Activated T-helper 1 cell treated with Interleukin-2 at 50 U/mL for 16 hours (primary cell): ENCODE measurements at places on chromosomes 3 and 15.

- no peak for DNase-seq
Observed at GRCh38 chr3:45568848-45569762, 25.4 kb upstream of the LIMD1 start.

- no peak for DNase-seq
Observed at GRCh38 chr3:52364322-52365035, 48.4 kb downstream of the DNAH1 start.

DNA sequence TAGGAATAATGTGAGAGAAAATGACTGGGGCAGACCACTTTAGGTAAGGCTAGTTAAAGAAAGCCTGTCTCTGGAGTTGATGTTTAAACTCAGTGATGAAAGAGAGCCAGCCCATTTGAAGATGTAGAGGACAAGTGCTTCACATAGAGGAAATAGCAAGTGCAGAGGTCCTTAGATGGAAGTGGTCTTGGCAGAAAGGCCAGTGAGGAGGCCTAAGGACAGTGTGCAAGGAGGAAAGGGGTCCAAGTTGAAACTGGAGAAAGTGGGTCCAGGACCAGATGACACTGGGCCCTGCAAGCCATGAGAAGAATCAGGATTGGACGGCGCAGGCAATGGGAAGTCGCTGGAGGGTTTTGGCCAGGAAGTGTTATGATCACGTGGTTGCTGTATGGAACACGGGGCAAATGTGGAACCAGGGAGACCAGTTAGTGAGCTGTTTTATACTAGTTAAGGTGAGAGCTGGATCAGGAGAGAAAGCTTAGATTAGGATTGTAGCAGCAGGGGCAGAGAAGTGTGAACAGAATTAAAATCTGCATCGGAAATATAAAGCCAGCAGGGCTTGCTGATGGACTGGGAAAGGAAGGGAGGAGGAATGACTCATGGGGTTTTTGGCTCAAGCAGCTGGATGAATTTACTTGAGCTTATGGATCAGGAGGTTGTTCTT lies 48.0 kb upstream of the SCAANT1 start:
- DNase-seq = no peak

- DNase-seq = no peak
Observed at GRCh38 chr3:161443921-161444693, 52.5 kb upstream of the OTOL1 start.

- DNase-seq = no peak
Observed at GRCh38 chr15:59746777-59747176, 57.7 kb upstream of the BNIP2 start.

GRCh38 chr3:52126500-52126899 lies 27.7 kb downstream of the POC1A start:
- DNase-seq = no peak

GRCh38 chr3:169179722-169180121 lies 483.8 kb downstream of the MECOM start:
- DNase-seq = no peak

DNA sequence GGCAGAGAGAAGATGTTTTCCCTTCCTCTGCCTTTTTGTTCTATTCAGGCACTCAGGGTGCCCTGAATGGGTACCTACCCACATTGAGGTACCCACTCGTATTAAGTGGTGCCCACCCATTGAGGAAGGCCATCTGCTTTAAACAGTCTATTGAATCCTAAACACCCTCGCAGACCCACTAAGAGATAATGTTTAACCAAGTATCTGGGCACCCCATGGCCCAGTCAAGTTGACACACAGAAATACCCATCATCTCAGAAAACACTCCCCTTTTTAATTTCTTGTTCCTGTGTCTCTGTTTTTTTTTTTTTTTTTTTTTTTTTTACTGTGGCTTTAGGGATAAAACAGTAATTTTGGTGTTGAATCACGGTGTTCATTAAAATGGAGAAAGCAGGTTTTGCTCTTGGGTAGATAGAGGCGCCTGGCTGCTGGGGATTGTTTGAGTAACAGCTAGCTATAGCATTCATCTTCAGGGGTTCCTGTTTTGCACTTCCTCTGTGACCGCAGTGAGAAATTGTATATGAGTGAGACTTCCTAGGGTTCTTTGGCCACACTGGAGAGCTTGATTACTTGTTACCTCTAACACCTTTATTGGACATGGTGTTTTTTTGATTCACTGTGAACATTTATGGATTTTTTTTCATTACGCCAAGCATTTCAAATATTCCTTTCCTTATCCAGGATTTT lies 259.1 kb downstream of the PTPRG start:
- no peak for DNase-seq

DNA sequence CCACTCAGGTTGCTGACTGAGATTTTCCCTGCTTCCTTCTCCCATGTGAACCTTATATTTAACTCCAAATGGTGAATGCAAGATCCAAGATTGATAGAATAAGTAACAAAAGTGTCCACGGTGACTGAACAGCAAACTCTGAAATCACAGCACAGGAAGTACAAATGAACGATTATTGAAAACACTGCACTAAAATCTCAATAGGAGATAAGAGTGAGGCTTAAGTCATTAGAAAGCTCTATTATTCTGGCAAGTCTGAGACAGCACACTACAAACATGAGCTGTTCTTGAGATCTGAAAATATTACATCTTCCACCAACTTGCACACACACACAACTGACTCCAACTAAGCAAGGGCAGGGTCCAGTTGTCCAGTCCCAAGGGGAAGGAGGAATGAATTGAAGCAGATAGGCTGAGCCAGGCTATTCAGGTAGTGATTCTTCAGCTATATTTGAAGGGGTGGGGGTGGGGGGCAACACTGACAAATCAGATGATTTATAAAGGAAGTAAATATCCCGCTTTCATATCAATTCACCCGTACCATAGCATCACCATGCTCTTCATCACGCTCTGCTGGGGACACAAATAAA lies 2.9 kb downstream of the ZNF385D start:
- DNase-seq = no peak

- no peak for DNase-seq
Observed at GRCh38 chr3:58833491-58833890, 166.9 kb upstream of the FAM3D start.

GRCh38 chr15:66964111-66964738 lies 101.2 kb upstream of the SMAD3 start:
- DNase-seq = no peak

DNA sequence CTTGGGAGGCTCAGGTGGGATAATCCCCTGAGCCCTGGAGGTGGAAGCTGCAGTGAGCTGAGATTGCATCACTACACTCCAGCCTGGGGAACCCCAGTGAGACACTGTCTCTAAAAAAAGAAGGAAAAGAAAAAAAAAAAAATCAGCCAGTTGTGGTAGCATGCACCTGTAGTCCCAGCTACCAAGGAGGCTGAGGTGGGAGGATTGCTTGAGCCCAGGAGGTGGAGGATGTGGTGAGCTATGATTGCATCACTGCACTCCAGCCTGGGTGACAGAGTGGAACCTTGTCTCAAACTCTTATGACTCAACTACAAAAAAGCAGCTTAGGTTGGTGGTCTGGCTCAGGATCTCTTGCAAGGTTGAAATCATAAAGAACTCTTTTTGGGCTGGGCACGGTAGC lies 19.3 kb upstream of the GPX1 start:
- DNase-seq = peak; percentile 6

DNA sequence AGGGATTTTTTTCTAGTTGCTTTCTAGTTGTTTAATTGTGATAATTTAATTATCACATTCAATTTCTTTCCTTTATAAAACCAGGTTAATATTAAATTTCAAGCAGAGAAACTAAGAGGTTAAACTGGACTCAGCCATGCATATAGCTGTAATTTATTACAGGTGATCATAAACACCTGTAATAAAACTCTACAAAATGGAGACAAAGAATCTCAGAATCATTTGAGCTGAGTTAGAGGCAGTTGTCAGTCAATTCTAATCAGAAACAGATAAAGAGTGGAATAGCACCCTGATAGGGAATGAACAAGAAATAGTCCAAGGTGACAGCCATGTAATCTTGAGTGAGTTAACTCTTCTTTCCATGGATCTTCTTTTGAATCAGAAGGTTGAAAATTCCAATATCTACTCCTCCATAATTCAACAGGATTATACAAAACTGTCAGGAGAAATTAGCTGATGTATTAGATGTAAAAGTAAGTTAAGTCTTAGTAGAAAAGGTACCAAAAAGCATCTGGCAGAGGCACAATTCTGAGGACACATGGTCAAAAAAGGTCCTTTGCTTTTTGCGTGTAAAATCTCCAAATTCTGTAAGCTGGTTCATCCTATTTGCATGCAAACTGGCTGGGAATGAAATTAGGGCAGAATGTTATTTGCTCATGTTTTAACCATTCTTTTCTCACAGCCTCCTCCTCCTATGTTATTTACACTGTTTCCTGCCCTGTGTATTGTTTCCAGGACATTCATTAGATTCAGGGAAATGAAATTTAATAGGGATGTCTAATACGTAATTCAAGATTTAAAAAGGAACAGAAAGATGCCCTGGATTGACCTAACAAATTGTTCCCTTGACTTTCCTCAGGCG lies 39.4 kb upstream of the B3GNT5 start:
- no peak for DNase-seq

- no peak for DNase-seq
Observed at GRCh38 chr3:74564560-74564959, 49.9 kb downstream of the CNTN3 start.

DNA sequence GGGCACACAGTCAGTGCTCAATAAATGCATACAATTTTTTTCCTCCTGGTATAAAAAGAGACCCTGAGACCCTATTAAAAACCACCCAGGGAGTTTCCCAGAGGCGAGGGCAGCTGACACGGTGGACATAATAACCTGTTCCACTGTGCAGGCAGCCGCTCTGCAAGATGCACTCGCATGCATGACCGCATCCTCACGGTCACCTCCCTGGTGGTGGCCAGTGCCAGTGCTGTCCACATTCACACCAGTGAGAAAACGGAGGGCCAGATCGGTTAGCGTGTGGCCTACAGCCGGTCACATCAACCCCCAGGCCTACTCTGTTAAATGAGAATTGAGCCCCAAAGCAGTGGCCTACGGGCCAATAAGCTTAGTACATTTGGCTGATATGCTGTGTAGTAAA lies 24.8 kb downstream of the SH3BP5 start:
- no peak for DNase-seq

DNA sequence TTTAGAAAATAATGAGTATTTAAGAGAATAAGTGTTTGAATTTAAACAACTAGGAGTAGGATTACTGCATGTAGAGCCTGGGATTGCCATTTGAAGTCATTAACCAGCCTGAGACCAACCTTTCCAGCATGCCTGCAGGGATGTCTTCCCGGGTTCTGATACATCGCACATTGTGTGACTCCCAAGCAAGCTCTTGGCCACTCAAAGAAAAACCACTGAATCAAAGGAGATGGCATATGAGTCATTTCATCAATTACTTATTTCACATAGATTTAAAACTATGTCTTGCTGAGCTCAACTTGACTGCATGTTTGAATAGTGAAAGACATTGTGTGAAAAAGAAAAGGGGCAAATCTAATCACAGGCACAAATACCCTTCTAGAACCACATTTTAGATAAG lies 15.0 kb upstream of the THBS1 start:
- DNase-seq = no peak

DNA sequence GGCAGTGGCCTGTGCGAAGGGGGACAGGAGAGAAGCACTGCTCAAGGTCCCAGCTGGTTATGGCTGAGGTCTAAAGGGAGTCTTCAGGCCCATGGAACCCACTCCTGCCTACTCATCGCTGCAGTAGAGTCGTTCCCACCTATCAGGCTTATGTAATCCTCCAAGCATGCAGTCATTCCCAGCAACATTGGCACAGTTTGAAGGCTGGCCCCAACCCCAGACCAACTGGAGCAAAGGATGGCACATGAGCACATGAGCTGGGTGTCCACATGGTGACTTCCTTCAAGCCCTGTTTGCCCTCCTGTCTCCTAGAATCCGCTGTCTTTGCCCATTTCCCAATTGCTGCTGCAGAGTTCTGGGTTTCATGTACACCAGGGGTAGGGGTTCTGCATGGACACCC lies 60.5 kb upstream of the FGD5 start:
- DNase-seq = no peak

- DNase-seq = no peak
Observed at GRCh38 chr3:6526861-6527260, 334.1 kb upstream of the GRM7 start.

- no peak for DNase-seq
Observed at GRCh38 chr3:133459400-133459799, 59.5 kb downstream of the BFSP2 start.

DNA sequence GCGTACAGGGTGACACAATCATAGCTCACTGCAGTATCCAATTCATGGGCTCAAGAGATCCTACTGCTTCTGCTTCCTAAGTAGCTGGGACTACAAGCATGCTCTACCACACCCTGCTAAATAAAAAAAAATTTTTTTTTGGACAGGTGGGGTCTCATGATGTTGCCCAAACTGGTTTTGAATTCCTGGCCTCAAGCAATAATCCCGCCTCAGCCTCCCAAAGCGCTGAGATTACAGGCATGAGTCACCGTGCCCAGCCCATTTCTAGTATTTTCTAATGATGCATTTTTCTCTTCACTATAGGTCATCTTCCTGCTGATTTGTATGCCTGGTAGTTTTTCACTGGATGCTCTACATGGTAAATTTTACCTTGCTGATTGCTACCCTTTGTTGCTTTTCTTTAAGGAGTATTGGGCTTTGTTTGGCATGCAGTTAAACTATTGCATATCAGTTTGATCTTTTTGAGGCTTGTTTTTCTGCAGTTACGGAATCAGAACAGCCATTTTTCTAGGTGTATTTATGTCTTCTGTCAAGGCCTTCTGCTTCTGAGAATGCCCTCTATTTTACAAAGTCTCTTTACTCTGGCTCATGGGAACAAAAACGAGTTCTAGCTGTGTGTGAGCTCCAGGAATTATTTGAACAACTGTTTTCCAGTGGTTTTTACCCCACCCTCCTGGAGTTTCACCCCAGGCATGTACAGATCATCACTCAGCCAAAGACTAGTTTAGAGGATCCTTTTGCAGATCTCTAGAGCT lies 14.2 kb upstream of the NPTN start:
- no peak for DNase-seq

DNA sequence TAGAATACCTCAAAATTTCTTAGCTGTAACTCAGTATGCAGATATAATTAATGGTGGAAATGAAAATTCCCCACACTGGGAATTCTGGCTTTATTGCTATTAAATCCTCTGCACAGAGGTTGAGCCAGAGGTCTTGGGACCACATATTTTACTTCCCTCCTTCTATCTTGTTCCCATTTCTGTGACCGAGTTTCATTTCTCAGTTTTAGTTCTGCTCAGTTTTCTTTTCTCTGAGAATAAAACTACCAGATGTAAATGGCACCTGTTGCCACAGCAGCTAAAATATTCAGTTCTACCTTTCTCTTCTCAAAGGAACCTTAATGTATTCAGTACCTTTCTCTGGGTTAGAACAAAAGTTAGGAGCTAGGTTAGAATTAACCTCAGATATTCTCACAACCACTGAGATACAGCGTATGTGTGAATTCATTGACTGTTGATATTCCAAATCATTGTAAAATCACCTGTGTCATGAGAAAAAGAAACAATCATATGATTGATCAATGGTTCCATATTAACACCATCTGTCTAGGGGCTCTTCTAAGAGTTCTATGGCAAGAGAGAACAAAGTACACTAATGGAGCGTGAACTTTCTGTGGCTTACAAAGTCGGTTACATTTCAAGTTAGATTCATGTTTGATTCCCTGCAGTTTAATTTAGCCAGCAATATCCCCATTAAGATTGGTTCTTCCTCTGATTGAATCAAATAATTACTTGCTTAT lies 374.1 kb downstream of the EFHB start:
- DNase-seq = no peak

- DNase-seq = no peak
Observed at GRCh38 chr3:130831719-130832400, 62.0 kb upstream of the ATP2C1 start.

- DNase-seq = no peak
Observed at GRCh38 chr15:85453144-85453872, 72.9 kb downstream of the AKAP13 start.
